Spinal cord (tissue), 10 donors: ENCODE measurements at places on chromosomes 5 and 9.
A peak's percentile ranks its signal among the peaks of the same experiment; 100 is the strongest.

- no peak for DNase-seq
These were observed 521.3 kb upstream of the TRPC7 start for GRCh38 chr5:136886608-136887007.

- no peak for DNase-seq
These were observed 44.1 kb upstream of the ITGA2 start for GRCh38 chr5:52945040-52945439.

- DNase-seq: no peak
These were observed 26.7 kb upstream of the EPB41L4A start for GRCh38 chr5:112445626-112446350.

GRCh38 chr5:62044989-62045388 lies 261.0 kb upstream of the KIF2A start:
- DNase-seq: no peak

DNA sequence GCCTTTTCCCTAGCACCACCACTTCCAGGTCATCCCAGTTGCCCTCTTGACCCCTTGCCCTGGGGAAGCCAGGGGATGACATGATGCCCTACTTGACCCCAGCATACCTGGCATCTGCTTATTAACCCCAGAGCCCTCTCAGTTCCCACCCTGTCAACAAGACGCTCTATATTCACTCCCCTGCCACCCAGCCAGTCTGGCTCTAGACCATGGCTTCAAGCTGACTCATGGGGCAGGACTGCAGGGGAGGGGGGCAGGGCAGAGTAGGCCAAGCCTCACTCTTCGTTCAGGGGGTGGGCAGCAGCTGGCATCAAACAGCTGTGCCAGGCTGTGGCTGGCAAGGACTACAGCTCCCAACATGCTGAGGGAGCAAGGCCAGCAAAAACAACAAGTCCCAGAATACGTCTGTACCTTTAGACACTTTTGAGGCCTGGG lies 5.3 kb downstream of the ATOSB start:
- DNase-seq: no peak

GRCh38 chr9:19782005-19782404 lies 6.8 kb downstream of the SLC24A2 start:
- no peak for DNase-seq

DNA sequence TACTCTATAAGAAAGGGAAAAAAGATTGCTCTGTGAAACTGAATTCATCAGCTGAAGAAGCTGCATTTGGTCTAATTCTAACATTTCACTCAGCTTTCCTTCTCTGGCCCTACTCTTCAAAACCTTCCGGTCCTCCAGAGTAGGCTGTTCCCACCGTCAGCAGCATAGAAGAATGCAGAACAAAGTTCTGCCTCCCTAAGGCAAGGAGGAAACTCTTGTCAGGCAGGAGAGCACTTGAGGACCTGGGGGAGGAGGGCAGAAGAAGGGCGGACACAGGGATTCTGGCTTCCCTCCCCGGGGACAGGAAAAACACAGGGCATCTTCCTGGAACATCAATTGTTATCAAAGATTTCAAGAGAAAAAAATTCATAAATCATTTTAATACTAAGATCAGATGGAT lies 69.2 kb upstream of the SHB start:
- DNase-seq: no peak

DNA sequence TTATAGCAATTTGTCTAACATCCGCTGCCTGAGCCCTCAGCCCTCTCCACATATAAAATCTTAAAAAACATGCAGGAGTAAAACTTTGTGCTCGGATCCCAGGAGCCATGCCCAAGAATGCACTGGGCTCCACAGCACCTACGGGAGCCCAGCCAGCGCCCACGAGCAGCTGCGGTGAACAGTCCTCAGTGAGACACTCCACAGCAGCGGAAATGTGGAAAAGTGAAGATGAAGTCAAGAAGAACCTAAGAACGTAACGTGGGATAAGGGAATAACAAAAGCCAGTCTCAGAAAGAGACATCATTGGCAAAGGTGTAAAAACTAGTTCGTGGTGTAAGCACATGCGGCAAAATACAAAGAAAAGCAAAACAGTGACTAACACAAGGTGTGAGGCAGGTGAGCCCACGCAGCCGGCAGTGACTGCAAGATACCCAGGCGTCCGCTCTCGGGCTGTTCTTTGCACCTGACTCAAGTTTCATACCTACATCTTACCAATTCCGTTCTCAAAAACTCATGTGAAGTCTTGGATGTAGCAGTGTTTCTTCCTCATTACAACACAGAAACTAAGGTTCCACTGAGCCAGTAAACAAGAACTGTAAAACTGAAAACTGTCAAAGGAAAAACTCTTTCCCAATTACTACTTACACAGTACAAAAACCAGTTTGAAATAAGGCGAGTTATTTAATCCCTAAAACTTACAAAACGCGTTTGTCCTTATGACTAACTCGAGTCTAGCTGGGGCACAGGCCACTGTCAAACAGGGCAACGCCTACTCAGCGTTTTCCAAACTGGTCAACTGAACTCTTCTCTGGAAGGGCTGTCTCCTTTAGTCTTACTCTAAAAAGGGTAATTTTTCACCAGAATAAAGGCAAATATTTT lies 1.7 kb downstream of the CAMSAP1 start:
- no peak for DNase-seq

- DNase-seq: no peak
These were observed 249.6 kb downstream of the PBX3 start for GRCh38 chr9:125996791-125997190.

- no peak for DNase-seq
These were observed 382.5 kb downstream of the PLK2 start for GRCh38 chr5:58077416-58077815.

GRCh38 chr5:121263456-121263855 lies 588.2 kb upstream of the FTMT start:
- DNase-seq: no peak

DNA sequence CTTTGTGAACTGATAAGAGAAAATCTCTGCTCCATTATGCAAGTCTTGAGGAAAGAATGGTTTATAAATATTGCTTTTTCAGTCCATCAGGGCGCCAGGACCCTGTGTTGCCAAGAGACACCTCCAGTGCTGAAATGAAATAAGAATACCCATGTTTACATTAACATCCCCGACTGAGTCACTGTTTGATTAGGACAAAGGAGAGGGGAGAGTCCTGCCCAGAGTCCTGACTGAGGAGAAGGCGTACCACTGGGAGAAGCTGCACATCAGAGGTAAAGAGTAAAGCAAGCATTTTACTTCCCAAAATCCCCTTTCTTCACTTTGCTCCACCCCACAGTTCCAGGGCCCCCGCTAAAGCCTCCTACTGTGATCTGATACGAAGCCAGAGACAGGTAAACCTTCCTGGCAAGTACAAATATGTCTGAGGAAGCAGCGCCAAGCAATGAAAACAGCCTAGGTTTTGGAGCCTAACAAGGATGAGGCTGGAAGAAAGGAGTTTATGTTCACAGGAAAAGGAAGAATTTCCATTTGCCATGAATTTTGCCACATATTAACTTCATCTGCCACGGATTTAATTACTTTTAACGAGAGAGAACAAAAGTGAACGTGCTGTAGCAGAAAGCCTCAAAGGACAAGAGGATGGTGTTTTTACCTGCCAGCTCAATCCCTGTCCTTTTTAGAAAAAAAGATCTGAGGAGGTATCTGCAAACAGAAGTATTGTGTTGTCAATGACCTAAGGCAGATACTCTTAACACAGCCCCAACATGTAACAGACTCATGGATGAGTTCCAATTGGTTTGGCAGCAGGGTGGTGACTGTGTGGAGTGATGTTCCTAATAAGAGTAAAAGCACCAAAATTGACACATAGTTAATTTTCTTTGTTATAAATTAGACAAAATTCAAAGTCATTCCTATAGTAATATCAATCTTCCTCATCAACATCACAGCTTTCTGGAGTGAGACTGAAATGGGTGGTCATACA lies 209.4 kb upstream of the TLE4 start:
- DNase-seq: no peak

- no peak for DNase-seq
These were observed 261.1 kb upstream of the IRX4 start for GRCh38 chr5:2143646-2144353.

DNA sequence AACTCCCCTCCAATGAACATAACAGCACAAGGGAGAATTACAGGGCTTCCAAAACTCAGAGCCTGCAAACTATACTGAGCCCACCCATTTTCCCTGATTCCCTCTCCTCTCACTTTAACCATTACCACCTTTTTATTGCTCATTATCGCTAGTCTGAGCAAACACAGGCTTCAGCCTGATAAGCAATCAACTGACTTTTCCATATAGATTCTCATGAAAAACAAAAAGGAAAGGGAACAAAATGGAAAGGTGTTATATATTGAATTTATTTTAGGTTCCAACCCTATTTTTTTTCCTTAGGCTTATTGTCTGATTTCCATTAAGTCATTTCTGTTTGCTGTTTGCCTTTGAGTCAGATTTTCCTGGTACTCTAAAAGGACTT lies 27.9 kb downstream of the SEMA6A start:
- no peak for DNase-seq

DNA sequence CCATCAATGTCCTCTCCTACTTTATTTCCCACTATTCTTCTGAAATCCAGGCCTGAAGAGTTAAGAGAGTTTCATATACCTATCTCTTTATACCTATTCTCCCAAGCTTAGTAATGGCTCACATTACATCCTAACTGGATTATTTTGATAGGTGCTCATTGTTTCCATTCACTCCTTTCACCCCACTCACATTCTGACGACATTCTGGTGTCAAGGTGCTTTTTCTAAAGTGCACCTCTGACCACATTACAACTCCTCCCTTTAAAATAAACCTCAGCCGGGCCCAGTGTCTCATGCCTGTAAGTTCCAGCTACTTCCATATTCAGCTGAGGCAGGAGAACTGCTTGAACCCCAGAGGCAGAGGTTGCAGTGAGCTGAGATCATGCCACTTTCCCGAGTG lies 417.1 kb downstream of the BNC2 start:
- DNase-seq: no peak

DNA sequence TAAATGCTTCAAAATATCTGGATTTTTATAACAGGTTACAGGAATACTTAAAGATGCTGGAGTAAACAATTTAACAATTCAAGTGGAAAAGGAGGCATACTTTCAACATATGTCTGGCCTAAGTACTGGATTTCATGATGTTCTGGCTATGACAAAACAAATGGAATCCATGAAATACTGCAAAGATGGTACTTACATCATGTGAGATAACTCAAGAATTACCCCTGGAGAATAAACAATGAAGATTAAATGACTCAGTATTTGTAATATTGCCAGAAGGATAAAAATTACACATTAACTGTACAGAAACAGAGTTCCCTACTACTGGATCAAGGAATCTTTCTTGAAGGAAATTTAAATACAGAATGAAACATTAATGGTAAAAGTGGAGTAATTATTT lies 35.6 kb downstream of the SLC30A5 start:
- DNase-seq: no peak

GRCh38 chr5:69083412-69083811 lies 10.4 kb upstream of the SLC30A5 start:
- no peak for DNase-seq

- DNase-seq: no peak
These were observed 42.7 kb upstream of the RETREG1 start for GRCh38 chr5:16659536-16659935.

GRCh38 chr5:107324071-107324470 lies 346.7 kb downstream of the EFNA5 start:
- DNase-seq: no peak

GRCh38 chr5:17228821-17229291 lies 11.4 kb downstream of the BASP1 start:
- DNase-seq: no peak

DNA sequence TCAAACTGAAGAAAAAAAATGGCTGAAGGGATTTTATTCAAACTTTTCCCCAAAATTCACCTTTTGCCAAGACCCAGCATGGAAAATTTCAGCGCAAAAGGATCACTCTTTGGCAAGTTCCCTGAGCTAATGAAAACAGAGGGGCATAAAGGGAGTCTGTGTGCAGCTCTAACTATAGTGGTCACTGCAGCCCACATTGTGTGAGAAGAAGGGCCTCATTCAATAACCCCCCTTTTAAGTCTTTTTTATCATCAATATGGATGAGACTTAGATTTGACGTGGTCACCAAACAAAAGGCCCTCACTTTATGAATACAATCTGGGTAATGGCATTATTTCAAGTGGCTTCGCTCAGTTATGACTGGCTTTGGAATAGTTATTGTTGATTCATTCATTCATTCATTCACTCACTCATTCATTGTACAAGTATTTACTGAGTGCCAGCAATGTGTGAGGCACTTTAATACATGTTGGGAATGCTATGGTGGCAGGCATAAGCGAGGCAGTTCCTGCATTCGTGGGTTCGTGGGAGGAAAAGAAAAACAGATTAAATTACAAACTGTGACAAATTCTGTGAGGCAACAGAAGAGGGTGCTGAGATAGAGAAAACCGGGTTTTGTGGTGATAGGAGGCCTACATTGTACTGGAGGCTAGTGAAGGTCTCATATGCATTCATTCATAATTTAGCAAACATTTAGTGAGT lies 145.7 kb upstream of the KLF4 start:
- no peak for DNase-seq

GRCh38 chr9:3874449-3875360 lies 348.9 kb upstream of the RFX3 start:
- DNase-seq: no peak

DNA sequence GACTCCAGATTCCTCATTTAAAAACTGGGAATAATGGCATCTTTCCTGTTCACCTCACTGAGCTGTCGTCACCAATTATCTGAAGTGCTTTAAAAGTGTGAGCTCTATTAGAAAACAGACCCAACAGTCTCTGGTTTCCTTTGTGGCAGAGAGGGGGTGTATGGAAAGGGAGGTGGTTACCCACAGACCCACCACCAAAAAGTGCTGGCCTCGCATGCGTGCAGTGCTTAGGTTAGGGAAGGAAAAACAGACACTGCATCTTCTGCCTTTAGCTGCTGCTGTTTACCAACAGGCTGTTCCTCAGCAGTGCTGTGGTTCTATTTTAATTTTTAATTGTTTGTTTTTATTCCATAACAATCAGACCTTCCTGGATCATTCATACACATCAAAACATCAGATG lies 249.6 kb downstream of the PIK3R1 start:
- DNase-seq: no peak

- DNase-seq: peak; percentile 62
These were observed 24.7 kb upstream of the TNC start for GRCh38 chr9:115142517-115143270.

DNA sequence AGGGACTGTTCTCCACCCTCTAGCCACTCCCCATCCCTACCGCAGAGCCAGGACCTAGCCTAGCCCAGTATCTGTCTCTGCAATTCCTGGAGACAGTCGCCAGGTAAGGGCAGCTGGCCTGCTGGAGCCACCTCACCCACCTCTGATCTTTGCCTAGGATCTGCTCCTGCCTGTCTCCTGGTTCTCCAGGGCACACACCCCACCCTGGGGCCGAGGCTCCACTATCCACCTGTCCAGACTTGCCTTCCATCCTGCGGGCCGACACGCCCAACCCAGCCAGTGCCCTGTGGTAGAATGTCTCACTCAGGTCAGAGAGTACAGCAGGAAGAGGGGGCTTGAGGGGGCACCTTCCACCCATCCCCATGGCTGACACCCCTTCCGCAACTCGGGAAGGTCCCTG lies 15.7 kb upstream of the AQP7 start:
- DNase-seq: no peak

GRCh38 chr9:107615321-107615720 lies 125.8 kb upstream of the KLF4 start:
- no peak for DNase-seq
